ENCODE measurements at places on chromosomes 16 and 17.
A peak's percentile ranks its signal among the peaks of the same experiment; 100 is the strongest.

- DNase-seq, result no peak
These were observed 8.8 kb downstream of the EVPL start for GRCh38 chr17:76018340-76018680.

- DNase-seq, result no peak
These were observed 1.6 kb downstream of the IL21R start for GRCh38 chr16:27403601-27403992.

DNA sequence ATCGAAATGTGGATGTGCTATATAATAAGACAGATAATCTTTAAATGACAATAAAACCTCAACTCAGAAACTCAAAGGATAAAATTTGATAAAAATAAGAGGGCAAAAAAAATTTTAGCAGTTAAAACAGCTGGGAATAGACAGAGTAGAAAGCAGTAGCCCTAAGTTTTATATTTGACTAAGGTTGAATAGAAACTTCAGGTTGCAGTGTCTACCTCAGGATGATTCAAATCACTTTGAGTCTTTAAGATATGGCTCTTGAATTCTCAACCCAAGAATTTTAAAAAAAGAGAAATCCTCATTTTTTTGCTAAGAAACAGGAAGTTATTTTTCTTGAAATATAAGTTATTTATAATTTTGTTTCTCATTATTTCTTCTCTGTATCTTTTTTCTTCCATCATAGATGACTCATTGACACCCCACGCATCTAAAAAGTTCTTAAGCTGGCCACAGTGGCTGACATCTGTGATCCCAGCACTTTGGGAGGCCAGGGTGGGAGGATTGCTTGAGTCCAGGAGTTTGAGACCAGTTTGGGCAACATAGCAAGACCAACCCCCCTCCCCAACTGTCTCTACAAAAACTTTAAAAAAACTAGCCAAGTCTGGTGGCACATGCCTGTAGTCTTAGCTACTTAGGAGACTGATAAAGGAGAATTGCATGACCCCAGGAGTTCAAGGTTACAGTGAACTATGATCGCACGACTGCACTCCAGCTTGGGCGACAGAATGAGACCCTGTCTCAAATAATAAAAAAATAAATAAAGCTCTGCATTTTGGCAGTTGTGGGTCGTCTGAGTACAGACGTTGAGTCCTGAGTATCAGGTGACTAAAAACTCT, 23.9 kb downstream of the NFAT5 start:
- DNase-seq, result no peak

- no peak for DNase-seq
These were observed 17.8 kb downstream of the HS3ST6 start for GRCh38 chr16:1900452-1900774.

GRCh38 chr17:78962345-78962983, 17.3 kb downstream of the LGALS3BP start:
- DNase-seq, result no peak

DNA sequence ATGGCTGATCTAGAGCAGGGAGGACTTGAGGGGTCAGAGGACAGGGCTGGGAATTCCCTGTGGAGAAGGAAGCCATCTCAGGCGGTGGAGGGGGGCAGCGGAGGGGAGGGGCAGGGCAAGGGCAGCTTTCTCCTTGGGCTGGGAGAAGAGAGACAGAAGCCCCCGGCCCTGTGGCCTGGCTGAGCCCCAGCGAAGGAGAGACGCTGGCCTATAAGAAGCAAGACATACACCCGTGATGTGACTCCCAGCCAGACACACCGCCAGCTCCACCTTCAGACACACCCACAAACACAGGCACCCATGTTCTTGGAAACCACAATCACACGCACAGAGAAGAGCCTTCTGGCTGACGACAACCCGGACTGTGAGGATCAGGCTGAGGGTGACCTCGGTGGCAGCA, 10.0 kb downstream of the TRPV3 start:
- DNase-seq, result no peak

- DNase-seq, result no peak
These were observed 10.8 kb downstream of the LYRM1 start for GRCh38 chr16:20911361-20911760.

DNA sequence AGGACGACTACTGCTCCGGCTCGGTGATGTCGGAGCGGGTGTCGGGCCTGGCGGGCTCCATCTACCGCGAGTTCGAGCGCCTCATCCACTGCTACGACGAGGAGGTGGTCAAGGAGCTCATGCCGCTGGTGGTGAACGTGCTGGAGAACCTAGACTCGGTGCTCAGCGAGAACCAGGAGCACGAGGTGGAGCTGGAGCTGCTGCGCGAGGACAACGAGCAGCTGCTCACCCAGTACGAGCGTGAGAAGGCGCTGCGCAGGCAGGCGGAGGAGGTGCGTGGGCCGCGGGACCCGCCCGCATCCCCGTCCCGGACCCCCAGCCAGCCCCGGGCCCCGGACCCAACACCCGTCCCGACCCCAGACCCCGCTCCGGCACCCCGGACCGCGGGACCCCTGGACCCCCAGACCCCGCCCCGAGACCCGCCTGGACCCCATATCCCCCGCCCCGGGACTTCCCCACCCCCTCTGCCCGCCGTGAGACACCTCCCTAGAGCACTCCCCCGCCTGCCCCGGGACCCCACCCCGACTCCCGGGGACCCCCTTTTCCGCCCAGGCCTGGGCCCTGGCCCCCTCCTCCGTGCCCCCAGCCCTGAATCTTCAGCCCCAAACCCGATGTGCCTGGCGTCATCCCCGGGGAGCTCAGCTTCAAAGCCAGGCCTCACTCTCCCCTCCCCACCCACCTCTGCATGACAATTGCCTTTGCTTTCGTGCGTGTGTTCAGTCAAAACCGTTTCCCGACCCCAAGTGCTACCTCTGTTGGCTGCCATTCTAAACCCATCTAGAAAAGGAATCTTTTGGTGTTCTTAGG, 594 bp downstream of the MAPK8IP3 start:
- DNase-seq, result peak; percentile 64

- no peak for DNase-seq
These were observed 41.2 kb upstream of the NDRG4 start for GRCh38 chr16:58458606-58459343.

GRCh38 chr17:61551255-61551742, 39.7 kb downstream of the NACA2 start:
- no peak for DNase-seq

DNA sequence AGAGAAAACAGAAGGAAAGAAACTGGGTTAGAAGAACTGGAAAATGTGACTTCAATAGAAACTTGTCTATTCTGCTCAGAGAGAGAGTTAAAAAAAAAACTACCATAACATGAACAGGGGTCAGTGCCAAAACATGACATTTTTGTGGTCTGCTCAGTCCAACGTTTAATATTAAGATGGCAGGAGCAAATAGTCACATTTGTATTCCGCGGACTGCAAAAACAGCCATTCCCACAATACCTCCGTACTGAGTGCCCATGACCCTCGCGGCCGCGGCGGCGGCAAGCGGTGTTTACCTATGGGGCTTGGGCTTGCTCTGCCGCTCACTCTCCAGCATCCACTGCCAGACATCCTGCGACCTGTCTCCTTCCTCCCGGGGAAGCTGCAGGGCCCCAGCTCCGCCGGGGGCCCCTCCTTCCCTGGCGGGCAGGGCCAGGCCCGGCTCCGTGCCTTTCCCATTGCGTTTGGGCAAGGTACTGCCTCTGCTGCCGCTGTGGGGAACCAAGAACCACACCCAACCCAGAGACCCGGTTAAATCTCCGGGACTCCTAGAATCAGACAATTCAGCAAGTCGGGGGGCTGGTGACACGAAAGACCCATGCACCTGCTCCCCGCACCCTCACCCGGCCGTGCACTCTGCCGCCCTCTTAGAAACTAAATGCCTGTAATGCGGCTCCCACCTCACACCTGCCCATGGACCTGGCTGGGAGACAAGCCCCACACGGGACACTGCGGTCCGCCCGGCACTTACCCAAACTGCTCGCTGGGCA, 24.7 kb downstream of the AXIN2 start:
- no peak for DNase-seq

DNA sequence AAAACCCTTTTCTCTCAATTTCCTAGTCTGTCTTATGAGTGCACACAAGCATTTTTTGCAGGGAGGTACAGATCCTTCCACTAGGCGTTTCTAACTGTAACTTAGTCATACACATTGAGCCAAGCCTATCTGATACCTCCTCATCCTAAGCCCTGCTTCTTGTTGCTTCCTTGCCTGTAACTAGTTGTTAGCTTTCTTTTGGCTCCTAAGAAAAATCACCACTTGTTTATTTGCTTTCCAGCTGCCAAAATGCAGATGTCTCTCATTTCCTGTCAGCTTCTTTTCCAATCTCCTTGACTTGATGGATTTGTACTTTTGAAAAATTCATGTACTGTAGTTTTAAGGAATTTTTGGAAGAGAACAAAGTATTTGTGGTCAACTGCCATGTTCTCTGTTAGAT, 73.7 kb downstream of the TNRC6C start:
- DNase-seq, result no peak

GRCh38 chr17:17417718-17418181, 59.0 kb upstream of the MED9 start:
- no peak for DNase-seq

GRCh38 chr17:7419819-7420610, at the start of gene SPEM1:
Gene SPEM1, plus strand, starts transcription at chr17:7420324. Its CDS starts 61 bp downstream, at chr17:7420385.
- no peak for DNase-seq

DNA sequence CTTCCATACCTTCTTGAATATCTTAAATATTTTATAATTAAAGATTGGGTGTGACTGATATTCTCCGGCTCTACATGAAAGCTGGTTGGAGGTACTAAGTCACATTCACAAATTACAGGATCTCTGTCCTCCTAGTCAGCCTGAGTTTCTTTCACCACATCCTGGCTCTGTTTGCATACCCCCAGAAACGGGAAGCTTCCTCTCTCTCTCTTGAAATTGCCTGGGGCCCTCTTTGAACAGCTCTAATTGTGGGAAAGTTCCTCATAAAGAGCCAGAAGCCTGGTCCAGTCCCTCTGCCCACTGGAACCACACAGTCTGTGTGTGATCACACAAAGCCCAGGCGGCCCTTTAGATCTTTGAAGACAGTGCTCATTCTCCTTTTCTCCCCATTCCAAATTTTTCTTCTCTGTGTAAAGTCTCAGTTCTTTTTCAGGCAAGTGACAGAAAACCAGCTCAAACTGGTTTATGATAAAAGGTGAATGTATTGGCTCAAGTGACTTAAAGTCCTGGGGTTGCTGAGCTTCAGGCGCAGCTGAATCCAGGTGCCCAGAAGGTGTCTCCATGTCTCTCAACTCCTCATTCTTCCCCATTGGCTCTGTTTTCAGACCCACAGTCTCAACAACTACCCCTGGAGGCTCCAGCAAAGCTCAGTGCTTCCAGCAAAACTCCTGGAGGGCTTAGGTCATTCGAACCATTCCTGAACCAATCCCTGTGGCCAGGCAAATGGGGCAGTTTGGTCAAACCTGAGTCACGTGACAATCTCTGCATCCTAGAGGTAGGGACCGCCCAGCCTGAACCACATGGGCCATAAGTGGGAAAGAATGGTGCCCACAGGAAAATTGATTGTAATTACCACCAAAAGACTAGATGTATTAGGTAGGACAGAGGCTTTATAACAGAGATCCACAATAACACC, 8.5 kb upstream of the RAI1 start:
- DNase-seq, result no peak

DNA sequence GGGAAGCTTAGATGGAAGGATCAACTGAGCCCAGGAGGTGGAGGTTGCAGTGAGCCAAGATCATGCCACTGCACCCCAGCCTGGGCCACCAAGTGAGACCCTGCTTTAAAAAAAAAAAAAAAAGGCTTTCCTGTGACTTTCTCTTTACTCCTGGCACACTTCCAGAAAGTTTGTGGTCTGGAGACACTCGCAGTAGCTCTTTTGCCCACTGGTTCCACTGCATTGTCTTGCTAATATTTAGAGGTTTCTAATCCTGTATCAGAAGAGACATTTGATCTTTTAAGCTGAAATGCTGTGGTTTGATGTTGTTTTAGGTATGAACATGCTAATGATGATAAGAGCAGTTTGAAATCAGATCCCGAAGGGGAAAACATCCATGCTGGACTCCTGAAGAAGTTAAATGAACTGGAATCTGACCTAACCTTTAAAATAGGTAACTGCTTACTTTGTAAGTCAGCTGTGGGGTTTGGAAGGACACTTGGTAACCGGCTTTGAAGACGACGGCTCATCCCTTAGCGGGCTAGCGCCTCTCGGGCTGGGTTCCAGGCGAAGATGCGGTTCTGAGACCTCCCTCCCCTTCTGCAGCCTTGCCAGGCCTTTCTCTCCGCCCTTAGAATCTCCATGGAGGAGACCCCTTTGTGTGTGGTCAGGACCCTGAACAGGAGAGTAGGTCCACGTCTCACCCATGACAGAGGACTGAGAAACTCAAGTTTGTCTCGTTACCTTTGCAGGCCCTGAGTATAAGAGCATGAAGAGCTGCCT, 23.1 kb downstream of the NTAN1 start:
- DNase-seq, result no peak

GRCh38 chr16:57566436-57566835, 24.0 kb downstream of the ADGRG5 start:
- DNase-seq, result no peak

DNA sequence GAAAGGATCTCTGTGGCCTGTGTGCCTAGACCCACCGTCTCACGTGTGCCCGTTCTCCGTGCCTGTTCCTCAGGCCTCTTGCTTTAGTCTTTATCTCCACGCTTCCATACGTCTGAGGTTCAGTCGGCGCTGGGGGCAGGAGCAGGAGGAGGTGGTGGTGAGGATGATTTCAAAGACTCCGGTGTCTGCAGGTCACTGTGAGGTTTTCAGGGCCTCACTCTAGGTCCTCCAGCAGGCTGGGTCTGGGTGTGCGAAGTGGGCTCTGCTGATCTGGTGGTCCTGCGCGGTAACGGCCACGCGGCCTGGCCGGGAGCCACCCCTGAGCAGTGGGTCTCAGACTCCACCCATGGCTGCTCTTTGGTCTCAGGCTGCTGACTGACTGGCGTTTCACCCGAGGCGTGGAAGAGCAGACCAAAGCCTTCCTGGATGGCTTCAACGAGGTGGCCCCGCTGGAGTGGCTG, 14.4 kb upstream of the CLEC18A start:
- no peak for DNase-seq

DNA sequence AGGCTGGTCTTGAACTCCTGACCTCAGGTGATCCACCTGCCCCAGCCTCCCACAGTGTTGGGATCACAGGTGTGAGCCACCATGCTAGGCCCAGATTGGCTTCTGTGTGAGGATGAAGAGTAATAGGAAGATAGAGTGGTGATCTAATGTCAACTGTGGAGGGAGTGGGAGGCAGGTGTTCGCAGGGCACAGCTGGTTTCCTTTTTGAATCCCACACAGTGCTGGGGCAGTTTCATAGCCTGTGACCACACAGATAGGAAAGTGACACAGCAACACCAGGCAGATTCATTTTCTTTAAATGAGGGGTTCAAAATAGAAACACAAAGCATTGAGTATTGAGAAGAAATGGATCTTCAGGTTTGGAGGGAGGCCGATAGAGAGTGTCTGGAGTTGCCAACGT, 540.3 kb downstream of the WWOX start:
- DNase-seq, result no peak

GRCh38 chr17:61490540-61490975, 38.3 kb downstream of the TBX4 start:
- DNase-seq, result no peak

GRCh38 chr17:21275579-21276263, 8.8 kb upstream of the MAP2K3 start:
- peak; percentile 98 for DNase-seq
